Activated CD8-positive, alpha-beta memory T cell treated with anti-CD3 and anti-CD28 coated beads, Interleukin-2, amount 10 ng/mL, durations not matched to agents 7 days and 5 days (primary cell): ENCODE measurements at places on chromosomes 3 and 15.

DNA sequence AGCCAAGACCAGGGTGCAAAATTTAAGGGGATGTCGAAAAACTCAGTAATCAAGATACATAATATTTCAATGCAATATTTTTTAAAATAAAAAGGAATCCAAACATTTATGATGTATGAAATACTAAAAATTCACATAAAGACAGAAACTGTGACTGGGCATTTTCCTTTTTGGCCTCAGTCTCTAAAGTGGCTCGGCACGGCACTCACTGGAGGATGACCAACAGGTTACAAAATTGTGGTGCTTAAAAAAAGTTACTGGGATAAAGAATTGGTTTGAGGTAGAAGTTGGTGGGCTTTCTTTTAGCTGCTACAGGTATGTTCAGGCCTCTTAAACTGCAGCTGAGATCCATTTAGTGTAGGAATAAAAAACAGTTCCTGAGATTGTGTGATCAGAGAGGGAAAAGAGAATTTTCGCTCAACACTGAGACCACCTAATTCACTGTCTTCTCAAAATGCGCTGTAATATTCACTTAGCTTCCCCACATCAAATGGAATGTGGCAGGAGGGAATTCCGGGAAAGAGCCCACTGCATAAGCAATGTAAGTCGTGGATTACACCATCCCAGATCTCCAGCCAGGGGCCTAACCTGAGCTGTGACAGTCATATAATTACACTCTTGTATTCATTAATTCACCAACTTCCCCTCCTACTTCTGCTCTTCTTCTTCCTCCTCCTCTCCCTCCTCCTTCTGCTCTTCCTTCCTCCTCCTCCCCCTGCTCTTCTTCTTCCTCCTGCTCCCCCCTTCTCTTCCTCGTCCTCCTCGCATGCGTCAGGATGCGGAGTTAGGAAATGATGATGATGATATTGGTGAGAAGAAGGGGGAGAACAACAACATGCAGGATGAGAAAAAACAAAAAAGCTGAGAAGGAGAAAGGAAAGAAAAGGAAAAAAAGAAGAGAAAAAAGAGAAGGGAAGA is 45.9 kb downstream of the HES1 start:
- H3K4me1 ChIP-seq = no peaks in the 10 kb centered on the region
- H3K27ac ChIP-seq = no peak overlapping the region
- peaks cover 26% of the 10 kb centered on the region for H3K27me3 ChIP-seq
- H3K36me3 ChIP-seq = no peaks in the 10 kb centered on the region
- H3K4me3 ChIP-seq = no peak overlapping the region

- H3K36me3 ChIP-seq = no peaks in the 10 kb centered on the region
- H3K4me3 ChIP-seq = no peak overlapping the region
- peaks cover 10% of the 10 kb centered on the region for H3K27me3 ChIP-seq
- H3K4me1 ChIP-seq = peaks cover 6% of the 10 kb centered on the region
Measured at GRCh38 chr15:85831415-85832113, 36.8 kb upstream of the KLHL25 start.

- H3K36me3 ChIP-seq = no peaks in the 10 kb centered on the region
- no peak for DNase-seq
- H3K27ac ChIP-seq = no peak overlapping the region
- H3K4me1 ChIP-seq = no peaks in the 10 kb centered on the region
- no peak overlapping the region for H3K4me3 ChIP-seq
Measured at GRCh38 chr3:94303897-94304296, 241.0 kb downstream of the NSUN3 start.

DNA sequence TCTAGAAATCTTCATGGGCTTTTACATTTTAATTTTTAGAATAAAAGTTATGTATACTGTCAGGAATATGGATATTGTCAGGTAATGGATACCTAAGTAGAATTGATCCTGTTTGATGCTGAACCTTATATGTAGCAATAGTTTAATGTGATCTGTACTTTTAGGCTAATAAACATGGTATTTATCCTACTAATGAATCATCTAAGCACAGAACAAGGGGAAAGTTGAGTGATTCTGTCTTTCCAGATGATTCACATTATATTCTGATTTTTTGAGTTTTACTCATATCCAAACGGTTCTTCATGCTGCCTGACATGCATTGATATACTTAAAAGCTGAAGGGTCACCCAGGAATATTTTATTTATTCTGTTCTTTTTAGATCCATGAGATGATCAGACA is 34.5 kb downstream of the FANCI start:
- H3K4me3 ChIP-seq = no peak overlapping the region
- DNase-seq = no peak
- peaks cover 56% of the 10 kb centered on the region for H3K36me3 ChIP-seq
- H3K27me3 ChIP-seq = no peaks in the 10 kb centered on the region

- H3K4me3 ChIP-seq = no peak overlapping the region
- peaks cover 36% of the 10 kb centered on the region for H3K4me1 ChIP-seq
- no peaks in the 10 kb centered on the region for H3K27me3 ChIP-seq
- DNase-seq = no peak
- peaks cover 1% of the 10 kb centered on the region for H3K36me3 ChIP-seq
Measured at GRCh38 chr3:129021140-129021551, 20.0 kb downstream of the EFCC1 start.

- no peak for DNase-seq
- no peaks in the 10 kb centered on the region for H3K36me3 ChIP-seq
- H3K27ac ChIP-seq = no peak overlapping the region
- no peaks in the 10 kb centered on the region for H3K4me1 ChIP-seq
- H3K4me3 ChIP-seq = no peak overlapping the region
Measured at GRCh38 chr3:132870541-132870940, 148.3 kb upstream of the NPHP3 start.

DNA sequence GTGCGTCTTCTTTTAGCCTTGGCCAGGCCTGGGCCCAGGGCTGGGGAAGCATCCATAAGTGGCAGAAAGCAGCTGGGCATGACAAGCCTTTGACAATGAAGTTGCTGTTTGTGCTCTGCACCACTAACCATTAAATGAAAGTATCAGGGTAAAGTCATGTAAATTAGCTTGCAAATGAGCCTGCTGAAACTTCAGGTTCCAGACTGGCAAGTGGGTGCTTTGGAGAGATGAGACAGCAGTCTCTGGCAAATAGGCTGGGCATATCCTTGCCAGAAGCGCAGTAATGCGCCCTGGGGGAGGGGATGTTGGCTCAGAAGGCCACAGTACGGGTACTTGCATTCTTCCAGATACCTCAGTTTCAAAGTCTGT is 40.7 kb downstream of the RAB6B start:
- DNase-seq = no peak
- H3K27ac ChIP-seq = no peak overlapping the region
- H3K4me1 ChIP-seq = peaks cover 37% of the 10 kb centered on the region
- no peaks in the 10 kb centered on the region for H3K27me3 ChIP-seq
